ENCODE measurements at places on chromosomes 1 and 21. TPM values are rescaled to one million over a fixed set of nuclear protein-coding genes. Genes with fewer than 3 reads are reported as not detected.

TTLL7 gene
- 6.4 TPM for total RNA-seq

DNA sequence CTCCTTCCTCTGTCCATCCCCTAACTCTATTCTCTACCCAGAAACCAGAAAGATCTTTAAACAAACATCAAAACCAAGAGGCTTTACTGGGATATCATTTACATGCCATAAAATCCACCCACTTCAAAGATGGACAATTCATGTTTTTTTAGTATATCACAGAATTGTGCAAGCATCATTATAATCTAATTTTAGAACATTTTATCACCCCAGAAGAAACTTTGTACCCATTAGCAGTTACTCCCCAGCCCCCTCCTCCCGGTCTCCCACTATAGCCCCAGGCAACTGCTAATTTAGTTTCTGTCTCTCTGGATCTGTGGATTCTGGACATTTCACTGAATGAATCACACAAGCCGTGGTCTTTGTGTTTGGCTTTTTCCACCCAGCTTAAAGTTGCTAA lies 4.8 kb upstream of the SELENON start:
- DNase-seq = no peak
- H3K4me1 ChIP-seq = peaks cover 7% of the 10 kb centered on the region
- peaks cover 2% of the 10 kb centered on the region for H3K27me3 ChIP-seq
- no peaks in the 10 kb centered on the region for H3K36me3 ChIP-seq

DNA sequence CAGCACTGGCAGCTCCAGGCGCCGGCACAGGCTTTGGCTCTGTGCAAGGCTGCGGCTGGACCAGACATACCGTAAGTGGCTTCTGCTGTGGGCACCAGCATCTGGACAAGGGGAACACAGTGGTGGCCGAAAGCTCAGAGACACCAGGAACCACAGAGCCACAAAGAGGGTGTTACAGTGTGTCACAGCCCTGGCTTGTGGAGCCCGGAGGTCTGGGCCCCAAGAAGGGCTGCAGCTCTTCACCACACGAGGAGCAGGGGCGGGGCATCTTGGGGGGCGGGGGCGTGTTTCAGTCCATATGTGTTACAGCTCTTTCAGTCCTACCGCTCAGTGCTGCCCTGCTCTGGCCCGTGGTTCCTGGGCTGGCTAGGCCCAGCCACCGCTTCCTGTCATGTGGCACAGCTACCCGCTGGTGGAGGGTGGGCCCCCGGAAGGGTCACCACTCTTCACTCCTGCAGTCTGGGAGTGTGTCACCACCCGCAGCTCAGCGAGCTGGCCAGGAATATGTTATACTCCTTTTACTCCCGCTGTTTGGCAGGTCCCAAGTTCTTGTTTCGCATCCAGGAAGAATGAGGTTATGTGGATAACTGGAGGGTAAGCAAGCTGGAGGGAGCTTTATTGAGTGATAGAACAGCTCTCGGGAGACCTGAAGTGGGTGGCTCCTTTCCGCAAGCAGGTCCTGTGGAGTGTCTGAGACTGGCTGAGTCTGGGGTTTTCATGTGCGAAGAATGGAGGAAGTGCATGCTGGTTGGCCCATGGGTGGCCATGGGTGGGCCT lies 3.3 kb upstream of the LSM10 start:
- peak overlapping the region; percentile 68 for H3K4me3 ChIP-seq
- no peaks in the 10 kb centered on the region for H3K36me3 ChIP-seq
- DNase-seq = peak; percentile 83
- H3K4me1 ChIP-seq = no peaks in the 10 kb centered on the region
- H3K27ac ChIP-seq = peak overlapping the region; percentile 81
- H3K27me3 ChIP-seq = no peaks in the 10 kb centered on the region

- H3K4me3 ChIP-seq = no peak overlapping the region
- H3K4me1 ChIP-seq = no peaks in the 10 kb centered on the region
- no peaks in the 10 kb centered on the region for H3K36me3 ChIP-seq
- no peaks in the 10 kb centered on the region for H3K27me3 ChIP-seq
Observed at GRCh38 chr1:247487057-247487456, 29.2 kb upstream of the OR2B11 start.

GRCh38 chr1:17319561-17320350 lies 11.8 kb downstream of the PADI4 start:
- no peak for DNase-seq
- no peaks in the 10 kb centered on the region for H3K27me3 ChIP-seq
- H3K36me3 ChIP-seq = no peaks in the 10 kb centered on the region

DNA sequence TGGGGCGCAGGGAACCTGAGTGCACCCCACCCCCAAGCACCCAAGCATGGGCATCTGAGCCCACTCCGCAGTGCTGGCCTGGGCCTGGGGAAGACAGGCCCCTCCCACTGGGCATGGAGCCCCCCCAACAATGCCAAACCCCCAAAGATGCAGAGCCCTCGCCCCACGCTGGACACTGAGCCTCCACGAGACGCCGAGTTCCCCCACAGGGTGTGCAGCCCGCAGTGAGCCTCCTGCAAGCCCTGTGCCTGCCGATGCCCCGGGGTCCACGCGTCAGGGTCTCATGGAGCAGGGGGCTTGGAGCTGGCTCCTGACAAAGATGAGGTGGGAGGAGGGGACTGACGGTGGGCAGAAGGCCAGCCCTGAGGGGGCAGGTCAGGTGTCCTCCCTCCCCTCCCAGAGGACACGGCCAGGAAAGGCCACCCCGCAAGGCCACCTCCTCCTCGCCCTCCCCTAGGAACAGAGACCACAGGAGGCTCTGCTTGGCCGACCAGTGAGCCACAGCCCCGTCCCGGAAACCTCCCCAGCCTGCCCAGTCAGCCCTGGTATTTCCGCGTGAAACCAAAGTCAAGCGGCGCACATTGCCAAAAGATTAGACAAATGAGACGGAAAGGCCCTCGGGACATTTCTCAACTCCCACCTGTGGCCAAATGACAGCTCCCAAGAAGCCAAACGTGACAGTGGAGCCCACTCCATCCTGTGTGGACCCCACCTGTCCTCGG lies 33.4 kb downstream of the MEGF6 start:
- H3K36me3 ChIP-seq = no peaks in the 10 kb centered on the region
- DNase-seq = no peak
- H3K4me1 ChIP-seq = no peaks in the 10 kb centered on the region
- no peak overlapping the region for H3K4me3 ChIP-seq
- H3K27me3 ChIP-seq = no peaks in the 10 kb centered on the region

GRCh38 chr1:214380986-214381695 lies 100.2 kb downstream of the SMYD2 start:
- H3K4me1 ChIP-seq = no peaks in the 10 kb centered on the region
- no peaks in the 10 kb centered on the region for H3K27me3 ChIP-seq
- H3K36me3 ChIP-seq = peaks cover 41% of the 10 kb centered on the region
- no peak for DNase-seq

DNA sequence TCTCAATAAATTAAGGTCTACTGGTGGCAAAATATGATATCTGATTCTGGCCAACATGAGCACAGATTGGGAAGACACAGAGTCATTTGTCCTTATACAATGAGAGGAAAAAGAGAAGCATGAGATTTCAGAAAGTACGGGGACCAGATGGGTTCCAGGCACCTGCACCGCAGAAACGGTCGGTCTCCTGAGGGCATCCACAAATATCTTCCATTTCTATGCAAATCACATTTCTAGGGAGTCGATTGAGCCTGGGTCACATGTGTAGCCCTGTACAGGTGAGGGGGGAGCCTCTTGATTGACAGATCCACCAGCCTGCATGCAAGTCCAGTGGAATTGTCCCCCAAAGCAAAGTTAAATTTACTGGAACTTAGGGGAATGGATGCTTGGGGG lies 415.6 kb downstream of the NPHP4 start:
- no peak overlapping the region for H3K4me3 ChIP-seq
- DNase-seq = no peak
- H3K4me1 ChIP-seq = no peaks in the 10 kb centered on the region
- H3K27ac ChIP-seq = no peak overlapping the region

All from H1 (cell line).